ENCODE measurements at places on chromosomes 12 and 14.

- DNase-seq, result no peak
Observed at GRCh38 chr12:112946236-112947000, 8.1 kb downstream of the OAS3 start.

- DNase-seq, result no peak
Observed at GRCh38 chr14:53368066-53368465, 214.9 kb upstream of the DDHD1 start.

GRCh38 chr12:132445884-132446632, 43.9 kb upstream of the FBRSL1 start:
- peak; percentile 90 for DNase-seq

DNA sequence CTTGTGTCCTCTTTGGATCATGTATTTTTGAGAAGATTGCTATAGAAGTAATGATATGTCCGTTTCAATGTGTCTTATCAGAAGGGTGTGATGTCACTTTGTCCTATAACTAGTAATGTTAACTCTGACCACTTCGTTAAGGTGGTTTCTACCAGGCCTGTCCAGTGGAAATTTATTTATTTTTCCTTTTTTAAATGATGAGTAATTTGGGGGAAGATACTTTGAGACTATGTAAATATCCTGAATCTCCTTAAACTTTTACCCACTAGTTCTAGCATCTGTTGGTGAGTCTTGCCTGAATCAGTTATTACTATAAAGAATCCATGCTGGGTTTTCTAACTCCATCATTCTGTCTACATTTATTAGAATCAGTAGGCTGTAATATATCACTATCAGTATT, 15.3 kb downstream of the EP400 start:
- no peak for DNase-seq

- DNase-seq, result no peak
Observed at GRCh38 chr14:58216544-58216943, 16.6 kb downstream of the ACTR10 start.

- DNase-seq, result no peak
Observed at GRCh38 chr14:102885737-102886447, 36.6 kb upstream of the AMN start.

- DNase-seq, result no peak
Observed at GRCh38 chr14:77185093-77185465, 3.5 kb downstream of the TMEM63C start.

DNA sequence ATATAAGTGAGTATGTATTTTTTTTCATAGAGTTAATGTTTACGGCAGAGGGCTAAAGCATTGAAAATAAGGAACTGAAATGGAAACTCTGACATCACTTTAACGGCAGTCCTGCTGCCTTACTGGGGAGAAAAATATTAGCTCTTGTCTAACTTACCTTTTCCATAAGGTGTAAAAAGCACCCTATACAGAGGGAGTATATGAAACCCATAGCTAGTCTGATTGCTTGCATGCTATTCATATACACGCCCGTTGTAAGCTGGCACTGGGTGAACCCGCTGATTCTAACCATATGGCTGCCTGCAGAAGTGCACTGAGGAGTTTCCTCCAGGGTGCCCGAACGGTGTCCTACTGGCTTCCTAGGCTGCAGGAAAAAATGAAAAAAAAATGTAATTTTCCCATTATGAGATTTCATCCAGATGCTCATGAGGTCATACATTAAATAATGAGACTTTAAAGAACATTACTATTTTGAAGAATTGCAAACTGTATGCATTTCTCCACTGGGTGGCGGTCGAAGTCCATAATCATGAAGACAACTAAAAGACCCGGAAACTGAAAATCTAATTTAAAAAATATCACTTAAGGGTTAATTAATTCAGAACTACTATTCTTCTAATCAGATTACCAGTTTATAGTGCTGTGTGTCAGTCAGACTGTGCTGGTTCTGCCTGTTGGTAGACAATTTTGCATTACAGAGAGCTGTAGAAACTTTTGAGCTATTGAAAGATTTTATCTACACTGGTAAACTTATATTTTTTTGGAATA, 144.7 kb downstream of the ALX1 start:
- DNase-seq, result no peak

DNA sequence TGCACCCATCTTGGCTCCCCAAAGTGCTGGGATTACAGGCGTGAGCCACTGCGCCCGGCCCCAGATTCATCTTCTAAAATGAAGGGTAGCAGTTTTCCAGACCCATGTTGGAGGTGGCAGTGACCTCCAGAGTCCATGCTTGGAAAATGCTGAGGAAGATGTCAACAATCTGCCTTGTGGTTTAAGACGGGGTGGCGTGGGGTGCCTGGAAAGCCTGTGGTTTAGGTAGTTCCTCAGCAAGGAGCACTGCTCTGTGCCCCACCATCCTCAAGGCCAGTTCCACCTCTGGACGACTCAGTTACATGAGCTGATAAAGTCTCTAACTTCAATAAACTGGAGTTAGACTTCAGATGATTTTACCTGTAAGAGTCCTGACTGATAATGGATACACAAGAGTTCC, 48.6 kb downstream of the DRAM1 start:
- DNase-seq, result no peak

- DNase-seq, result no peak
Observed at GRCh38 chr14:64400829-64401459, 12.8 kb downstream of the MTHFD1 start.

DNA sequence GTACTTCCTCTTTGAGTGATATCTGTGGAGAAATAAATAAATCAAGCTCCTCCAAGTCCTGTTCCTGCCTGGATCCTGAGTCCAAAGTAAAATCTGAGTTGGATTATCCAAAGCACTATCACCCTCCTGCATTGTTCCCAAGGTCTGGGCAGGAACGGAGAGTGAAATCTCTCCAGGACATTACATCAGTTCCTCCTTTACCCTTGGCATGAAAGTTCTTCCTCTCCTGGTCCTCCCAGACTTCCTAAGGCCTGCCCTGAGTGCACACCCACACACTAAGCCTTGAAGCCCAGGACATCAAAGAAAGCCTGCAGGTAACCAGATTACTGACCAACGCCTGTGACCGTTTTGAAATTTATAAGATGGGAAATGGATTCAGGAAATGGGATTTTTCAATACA, 206.8 kb upstream of the BCL2L14 start:
- no peak for DNase-seq

DNA sequence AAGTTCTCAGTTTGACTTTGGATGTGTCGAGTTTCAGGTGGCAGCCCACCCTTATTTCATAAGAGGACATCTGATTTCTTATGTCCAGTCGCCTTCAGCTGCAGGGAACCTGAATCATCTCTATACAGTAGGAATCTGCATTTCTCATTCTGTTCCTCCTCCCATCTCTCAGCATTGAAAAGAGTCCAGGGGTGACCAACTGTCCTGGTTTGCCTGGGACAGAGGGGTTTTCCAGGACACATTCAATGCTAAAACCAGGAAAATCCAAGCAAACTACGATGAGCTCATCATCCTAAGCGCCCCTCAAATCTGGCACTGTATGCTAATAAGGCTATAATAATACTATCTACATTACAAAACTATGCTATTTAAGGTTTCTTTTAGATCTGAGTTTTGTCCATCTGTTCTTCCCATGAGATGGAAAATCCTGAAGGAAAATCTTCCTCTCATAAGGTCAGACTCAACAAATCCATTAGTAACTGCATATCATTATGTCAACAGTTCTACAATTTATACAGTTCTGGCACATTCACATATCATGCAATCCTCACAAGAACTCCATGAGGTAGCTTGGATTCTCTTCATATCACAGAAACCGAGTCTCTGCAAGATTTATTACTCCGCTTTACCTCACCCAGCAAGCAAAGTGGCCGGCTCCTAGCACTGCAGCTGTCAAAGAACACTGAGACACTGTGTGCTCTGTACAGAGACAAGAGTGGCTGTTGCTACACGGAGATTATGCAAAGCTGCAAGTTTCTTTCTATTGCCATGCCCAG, 15.6 kb upstream of the CALM1 start:
- DNase-seq, result no peak

- no peak for DNase-seq
Observed at GRCh38 chr12:53052419-53053217, 2.8 kb downstream of the TNS2 start.

GRCh38 chr12:30358671-30359070, 337.0 kb downstream of the IPO8 start:
- no peak for DNase-seq

DNA sequence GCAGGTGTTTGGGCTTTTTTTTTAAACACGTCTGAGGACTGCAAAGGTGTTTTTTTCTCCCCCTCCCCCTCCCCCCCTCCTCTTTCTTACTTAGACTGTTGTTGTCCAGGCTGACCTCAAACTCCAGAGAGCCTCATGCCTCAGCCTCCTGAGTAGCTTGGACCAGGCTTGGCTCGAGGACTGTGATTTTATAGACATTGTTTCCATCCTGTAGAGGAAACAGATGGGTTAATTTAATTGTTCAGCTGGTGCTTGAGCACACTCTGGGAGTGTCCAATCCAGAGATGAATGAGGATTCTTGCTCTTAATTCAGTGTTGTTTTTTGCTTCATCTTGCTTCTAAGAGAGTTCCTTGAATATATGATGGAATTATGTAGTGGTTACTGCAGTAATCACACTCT, 42.1 kb downstream of the RASSF3 start:
- DNase-seq, result no peak

- DNase-seq, result no peak
Observed at GRCh38 chr12:121139286-121139685, 6.6 kb downstream of the P2RX7 start.

DNA sequence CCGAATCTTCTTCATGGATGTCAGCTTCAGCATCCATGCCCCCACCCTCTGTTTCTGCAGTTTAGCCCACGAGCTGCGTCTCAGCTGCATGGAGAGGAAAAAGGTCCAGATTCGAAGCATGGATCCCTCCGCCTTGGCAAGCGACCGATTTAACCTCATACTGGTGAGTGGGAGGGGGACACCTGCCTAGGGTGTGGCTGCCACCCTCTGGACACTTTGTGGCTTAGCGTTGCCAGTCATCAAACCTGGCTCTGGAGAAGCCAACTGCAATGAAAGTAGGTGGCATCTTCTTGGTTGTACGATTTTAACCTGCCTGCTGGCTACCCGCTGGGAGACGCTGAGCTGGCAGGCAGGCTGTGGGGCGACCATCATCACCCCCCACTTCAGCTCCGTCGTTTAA, 16.7 kb downstream of the DCAF4 start:
- DNase-seq, result no peak

GRCh38 chr14:23056145-23056955, 970 bp downstream of the CDH24 start:
- peak; percentile 75 for DNase-seq

- DNase-seq, result no peak
Observed at GRCh38 chr14:75689012-75689411, 28.0 kb downstream of the TTLL5 start.

DNA sequence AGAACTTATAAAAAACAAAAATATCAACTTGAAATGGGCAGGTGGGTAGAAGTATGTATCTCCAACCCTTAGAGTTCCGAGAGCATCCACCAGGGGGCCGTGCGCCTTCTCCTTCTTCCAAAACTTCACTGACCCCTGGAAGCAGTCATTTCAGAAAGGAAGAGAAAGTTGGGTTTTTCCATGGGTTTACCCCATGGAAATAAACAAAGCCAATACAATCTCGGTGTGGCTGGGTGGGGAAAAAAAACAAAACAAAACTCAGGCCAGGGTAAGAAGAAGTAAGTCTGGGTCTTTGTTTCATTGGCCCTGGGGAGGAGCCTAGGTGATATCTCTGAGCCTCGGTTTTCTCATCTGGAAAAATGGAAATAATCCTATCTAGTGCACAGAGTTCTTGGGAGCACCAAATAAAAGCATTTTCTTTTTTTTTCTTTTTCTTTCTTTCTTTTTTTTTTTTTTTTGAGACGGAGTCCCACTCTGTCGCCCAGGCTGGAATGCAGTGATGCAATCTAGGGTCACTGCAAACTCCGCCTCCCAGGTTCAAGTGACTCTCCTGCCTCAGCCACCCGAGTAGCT, 33.6 kb upstream of the HNF1A start:
- peak; percentile 44 for DNase-seq

- no peak for DNase-seq
Observed at GRCh38 chr14:68471029-68471963, 321.6 kb downstream of the ZFP36L1 start.

DNA sequence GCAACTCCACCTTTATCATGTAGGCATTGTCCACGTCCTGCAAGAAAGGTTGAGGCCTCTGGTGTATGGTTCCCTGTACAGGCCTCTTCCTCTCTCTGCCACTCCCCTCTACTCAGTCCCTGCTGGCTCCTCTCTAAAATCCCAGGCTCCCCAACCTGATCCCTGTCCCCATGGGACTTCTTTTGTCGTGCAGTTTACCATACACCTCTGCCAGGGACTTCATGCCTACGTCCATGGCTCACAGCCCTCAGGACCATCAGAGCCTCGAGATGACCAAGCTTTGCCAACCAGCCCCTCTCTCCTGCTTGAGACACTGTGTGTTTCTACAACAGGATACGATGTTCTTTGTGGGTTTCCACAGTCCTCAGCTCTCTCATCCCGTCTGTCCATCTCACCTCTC, 2.9 kb downstream of the KRT2 start:
- no peak for DNase-seq

DNA sequence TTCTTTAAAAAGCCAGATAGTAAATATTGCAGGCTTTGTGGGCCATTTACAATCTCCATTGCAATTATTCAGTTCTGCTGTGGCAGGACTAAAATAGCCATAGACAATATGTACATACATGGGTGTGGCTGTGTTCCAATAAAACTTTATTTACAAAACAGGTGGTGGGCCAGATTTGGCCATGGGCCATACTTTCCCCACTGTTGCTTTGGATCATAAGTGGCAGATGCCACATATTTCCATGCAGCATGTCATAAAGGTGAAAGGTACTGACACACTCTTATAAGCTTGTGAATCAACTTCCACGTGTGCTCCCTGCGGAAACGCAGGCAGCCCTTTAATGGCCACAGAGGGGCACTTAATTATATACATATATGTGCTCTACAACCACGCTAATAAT, 244.4 kb upstream of the FOXN3 start:
- DNase-seq, result no peak

GRCh38 chr12:86712425-86712843, 456.2 kb upstream of the MGAT4C start:
- no peak for DNase-seq

GRCh38 chr12:93181409-93181965, 196.2 kb upstream of the NUDT4 start:
- DNase-seq, result no peak

DNA sequence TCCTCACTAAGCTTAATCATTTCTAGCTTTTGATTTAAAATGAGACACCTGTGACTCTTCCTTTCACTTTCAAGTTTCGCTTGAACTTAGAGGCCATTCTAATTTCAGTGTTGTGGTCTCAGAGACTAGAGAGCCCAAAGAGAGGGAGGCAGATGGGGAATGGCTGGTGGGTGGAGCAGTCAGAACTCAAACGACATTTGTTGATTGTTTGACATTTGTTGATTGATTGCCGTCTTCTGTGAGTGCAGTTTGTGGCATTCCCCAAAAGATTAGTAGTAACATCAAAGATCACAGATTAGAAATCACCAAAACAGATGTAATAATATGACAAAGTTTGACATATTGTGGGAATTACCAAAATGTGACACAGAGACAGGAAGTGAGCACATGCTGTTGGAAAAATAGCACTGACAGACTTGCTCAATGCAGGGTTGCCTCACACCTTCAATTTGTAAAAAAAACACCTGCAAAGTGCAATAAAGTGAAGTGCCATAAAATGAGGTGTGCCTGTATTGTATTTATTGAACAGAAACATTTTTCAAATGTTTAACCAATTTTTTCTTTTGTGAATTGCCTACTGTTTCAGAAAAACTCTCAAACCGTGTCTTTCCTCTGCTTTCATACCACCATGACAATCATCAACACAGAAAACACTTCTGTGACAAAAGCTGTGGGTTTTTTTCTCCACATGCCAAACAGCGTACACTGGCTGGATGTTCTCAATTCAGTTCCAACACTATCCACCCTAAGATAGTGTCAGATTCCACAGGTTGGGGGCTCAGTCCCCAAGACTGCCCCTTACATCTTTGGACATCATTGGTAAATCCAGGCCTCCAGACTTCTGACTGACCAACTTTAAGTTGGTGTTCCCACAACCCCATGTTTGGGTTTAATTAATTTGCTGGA, 376.3 kb upstream of the RGS6 start:
- peak; percentile 80 for DNase-seq
